AG04450 (cell line): ENCODE measurements at places on chromosomes 3 and 15. TPM values are rescaled to one million over a fixed set of nuclear protein-coding genes. Genes with fewer than 3 reads are reported as not detected.

DNA sequence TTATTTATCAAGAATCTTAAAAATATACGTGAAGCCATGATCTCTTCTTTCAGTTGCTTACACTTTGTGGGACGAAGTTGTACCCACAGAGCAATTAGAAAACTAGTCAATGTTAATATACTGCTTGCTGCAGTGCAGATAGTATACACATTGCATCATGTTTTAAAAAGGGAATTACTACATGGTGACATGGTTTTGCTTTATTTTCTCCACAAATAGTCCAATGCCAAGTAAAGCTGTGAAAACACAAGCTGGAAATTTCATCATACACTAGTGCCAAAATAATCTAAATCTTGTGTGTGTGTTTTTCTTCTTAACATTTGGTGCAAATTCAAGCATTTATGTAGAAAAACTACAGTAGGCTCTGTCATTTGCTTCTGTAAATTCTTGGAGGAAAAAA is 233.0 kb downstream of the EPHA3 start:
- DNase-seq: no peak

FSD2 gene
- polyA plus RNA-seq: not detected in 2 replicates

MASP1 gene
- polyA plus RNA-seq: 80.7 and 105 TPM in 2 replicates

HIGD1A gene
- 158 and 225 TPM in 2 replicates for polyA plus RNA-seq

GRCh38 chr3:123854905-123855304 is 29.2 kb downstream of the MYLK start:
- DNase-seq: no peak

FILIP1L gene
- polyA plus RNA-seq: 75.5 and 90.7 TPM in 2 replicates

GRCh38 chr15:83292317-83292716 is 7.9 kb upstream of the BNC1 start:
- DNase-seq: no peak

- DNase-seq: no peak
Observed at GRCh38 chr15:88701561-88702095, 62.8 kb downstream of the ISG20 start.

- DNase-seq: no peak
Observed at GRCh38 chr15:71916834-71917233, 106.5 kb downstream of the NR2E3 start.

DNA sequence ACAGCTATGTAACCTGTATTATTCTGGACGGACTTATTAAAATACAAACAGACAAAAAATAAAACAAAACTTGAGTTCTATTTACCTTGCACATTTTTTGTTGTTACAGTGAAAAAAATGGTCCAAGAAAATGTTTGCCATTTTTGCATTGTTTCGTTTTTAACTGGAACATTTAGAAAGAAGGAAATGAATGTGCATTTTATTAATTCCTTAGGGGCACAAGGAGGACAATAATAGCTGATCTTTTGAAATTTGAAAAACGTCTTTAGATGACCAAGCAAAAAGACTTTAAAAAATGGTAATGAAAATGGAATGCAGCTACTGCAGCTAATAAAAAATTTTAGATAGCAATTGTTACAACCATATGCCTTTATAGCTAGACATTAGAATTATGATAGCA is 17.1 kb downstream of the LMOD3 start:
- no peak for DNase-seq

- no peak for DNase-seq
Observed at GRCh38 chr15:77196381-77196780, 125.5 kb upstream of the TSPAN3 start.
